K562 (cell line): ENCODE measurements at places on chromosomes 5 and 9. TPM values are rescaled to one million over a fixed set of nuclear protein-coding genes. Genes with fewer than 3 reads are reported as not detected.

DNA sequence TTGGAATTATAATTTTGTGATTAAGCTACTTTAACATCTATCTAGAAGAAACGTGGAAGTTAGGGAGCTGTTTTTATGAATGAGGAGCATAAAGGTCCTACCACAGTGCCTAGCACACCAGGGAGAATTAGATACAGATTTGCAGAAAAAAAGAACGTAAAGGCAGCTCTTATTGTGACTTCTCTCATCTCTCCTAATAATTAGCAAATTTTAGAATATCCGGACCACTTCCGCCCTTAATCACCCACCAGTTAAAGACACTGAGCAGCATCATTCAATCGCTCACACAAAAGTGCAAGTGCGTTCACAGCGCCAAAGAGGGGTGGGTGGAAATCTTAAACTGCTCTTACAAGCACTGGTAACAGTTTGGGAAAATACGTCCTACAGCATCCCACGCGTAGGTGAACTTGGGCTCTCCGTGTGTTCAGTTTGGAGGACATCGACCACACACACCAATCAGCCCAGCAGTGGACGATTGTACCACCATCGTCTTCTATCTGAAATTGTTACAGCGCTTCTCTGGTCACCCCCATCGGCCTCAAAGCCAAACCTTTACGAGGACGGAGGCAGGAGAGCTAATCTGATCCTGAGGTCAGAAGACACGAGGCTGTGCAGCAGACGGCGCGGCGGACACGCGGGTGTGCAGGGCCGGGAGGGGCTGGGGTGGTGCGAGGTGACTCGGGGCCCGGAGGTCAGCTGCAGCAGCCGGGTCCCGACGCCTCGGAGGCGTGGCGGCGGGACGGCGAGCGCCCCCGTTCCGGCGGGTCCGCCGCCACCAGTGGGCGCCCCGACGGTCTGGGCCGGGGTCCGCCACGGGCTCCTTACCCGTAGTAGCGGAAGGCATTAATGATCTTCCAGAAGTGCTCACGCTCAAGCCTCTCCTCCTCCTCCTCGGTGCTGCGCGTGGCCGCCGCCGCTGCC, 646 bp downstream of the CARNMT1 start:
- peak overlapping the region; percentile 63 for H3K4me3 ChIP-seq
- peaks cover 3% of the 10 kb centered on the region; the same call in 2 of the 3 replicates for H3K4me1 ChIP-seq
- H3K36me3 ChIP-seq, result peaks cover 8% of the 10 kb centered on the region; the same call in 1 of the 3 replicates
- H3K27me3 ChIP-seq, result no peaks in the 10 kb centered on the region

DNA sequence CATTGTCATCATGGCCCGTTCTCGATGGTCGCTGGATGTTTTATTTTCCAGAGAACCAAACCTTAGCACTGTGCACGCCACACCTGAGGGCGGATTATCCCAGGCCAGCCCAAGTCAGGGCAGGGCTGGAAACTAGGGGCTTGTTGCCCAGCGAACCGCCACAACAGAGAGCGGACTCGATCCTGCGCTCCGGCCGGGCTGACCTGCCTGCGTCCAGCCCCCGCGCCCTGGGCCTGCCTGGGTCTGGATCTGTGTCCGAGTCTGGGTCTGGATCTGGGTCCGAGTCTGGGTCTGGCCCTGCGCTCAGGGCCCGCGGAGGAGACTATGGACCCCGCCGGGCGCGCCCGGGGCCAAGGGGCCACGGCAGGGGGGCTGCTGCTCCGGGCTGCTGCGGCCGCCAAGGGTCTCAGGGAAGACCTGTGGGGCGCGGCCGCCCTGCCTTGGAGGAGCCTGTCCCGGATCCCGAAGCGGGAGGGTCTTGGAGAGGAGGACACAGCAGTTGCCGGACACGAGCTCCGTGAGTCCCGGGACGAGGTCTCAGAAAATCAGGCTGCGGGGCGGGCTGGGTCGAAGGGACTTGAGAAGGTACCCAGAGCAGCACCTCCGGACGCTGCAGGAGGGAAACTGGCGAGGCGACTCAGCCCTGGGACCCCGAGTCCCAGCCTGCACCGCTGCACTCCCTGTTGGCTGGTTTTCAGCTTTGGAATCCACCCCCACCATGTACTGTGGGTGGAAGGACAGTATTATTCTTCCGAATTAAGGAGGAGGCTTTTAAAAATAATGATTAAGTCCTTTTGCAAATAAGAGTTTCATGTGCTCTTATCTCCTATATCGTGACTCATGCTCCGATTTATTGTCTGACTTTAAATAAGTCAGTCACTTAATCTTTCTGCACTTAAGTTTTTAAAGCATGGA, at the start of gene ANKDD1B:
ANKDD1B (plus strand) TSS at position 143 of the 915 bp plus-strand sequence; CDS start at position 325, 182 bp downstream.
- H3K4me1 ChIP-seq, result peaks cover 25% of the 10 kb centered on the region; the same call in 2 of the 3 replicates
- no peak within 1 kb of the TSS for H3K4me3 ChIP-seq
- no peaks in the 10 kb centered on the region for H3K36me3 ChIP-seq
- no peak within 1 kb of the TSS for H3K27ac ChIP-seq

DNA sequence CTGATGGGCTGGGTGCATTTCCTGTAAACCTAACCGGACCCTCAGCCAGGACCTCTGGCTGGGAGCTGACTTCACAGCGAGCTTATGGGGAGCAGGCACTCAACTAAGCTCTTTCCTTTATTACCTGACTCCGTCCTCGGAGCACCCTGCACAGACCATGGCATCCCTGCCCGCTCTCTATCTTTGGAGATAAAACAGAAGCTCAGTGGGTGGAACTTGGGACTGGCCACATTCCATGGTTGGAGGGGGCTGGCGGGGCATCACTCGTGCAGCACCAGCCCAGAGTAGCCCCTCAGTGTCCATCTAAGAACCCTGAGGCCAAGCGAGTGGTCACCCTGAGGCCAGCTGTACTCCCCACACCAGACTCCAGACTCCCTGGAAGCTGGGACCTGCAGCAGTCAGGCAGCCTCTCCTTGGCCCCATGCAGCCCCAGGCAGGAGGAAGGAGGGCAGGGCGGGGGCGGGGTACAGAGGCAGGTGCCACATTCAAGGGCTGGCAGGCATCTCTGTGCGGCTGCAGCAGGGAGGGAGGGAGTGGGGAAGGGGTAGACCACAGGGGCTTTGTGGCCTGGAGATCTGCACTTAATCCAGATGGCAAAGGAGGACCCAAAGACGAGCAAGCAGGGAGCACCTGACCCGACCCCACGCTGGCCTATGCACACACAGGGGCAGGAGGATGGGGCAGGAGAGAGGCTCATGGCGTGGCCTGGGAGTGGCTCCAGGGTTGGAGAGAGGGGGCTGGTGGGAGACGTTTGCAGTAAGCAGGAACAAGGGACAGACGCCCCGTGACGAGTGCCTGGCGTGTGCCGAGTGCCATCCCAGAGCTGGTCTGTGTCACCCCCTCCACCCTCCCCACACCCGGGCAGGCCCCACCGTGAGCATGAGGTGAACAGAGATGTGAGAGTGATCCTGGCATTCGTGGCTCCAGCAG, 26.1 kb downstream of the GLT6D1 start:
- H3K27ac ChIP-seq, result no peak overlapping the region
- DNase-seq, result peak; percentile 6
- H3K4me3 ChIP-seq, result no peak overlapping the region

DNA sequence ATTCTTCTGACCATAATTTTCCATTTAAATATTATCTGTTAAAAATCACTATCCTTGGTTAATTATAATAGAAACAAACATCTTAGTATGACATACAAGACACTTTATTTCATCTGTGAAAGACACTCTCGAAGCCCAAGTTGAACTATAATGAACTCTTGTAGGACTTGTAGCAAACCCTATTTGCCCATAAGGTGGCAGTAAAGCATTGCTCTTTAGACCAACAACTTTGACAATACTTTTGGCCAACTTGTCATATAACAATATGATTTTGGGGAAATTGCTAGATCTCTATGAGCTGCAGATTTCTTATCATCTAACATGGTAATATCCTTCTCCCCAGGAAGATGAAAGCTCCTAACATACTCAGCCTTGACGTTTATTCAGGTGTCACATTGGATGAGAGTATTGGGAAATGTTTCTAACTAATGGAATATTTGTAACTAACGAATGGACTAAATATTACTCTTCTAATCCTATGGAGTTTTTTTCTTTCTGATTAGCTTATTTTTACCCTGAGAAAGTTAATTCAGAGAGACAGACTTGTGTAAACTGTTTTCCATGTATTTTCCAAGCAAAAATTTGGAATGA, 11.0 kb downstream of the SPINK14 start:
- DNase-seq, result peak; percentile 67
- H3K4me1 ChIP-seq, result no peaks in the 10 kb centered on the region
- H3K27me3 ChIP-seq, result no peaks in the 10 kb centered on the region
- no peak overlapping the region for H3K4me3 ChIP-seq
- H3K27ac ChIP-seq, result no peak overlapping the region

- no peak overlapping the region for H3K4me3 ChIP-seq
- H3K4me1 ChIP-seq, result no peaks in the 10 kb centered on the region
- H3K36me3 ChIP-seq, result no peaks in the 10 kb centered on the region
- H3K27ac ChIP-seq, result no peak overlapping the region
- DNase-seq, result no peak
Observed at GRCh38 chr9:37037503-37038301, 3.6 kb upstream of the PAX5 start.

DNA sequence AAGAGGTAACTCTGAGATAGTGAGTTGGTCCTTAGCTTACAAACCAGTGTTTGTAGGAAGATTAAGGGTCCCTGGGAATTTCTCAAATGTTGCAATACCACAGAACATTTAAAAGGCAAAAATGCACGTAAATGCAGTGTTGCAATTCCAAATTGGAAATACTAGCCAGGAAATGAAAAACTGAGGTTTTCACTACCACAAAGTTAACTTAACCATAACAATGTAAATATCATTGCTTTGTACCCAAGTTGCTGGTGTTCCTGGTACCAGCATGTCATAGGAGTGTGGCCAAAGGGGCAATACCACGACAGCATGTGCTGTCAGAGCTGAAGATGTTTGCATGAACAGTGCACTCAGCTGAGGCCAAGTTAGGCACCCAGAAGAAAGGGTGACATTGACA, 382.9 kb downstream of the GLIS3 start:
- no peak overlapping the region for H3K4me3 ChIP-seq
- no peak for DNase-seq
- no peaks in the 10 kb centered on the region for H3K27me3 ChIP-seq
- H3K27ac ChIP-seq, result no peak overlapping the region
- no peaks in the 10 kb centered on the region for H3K36me3 ChIP-seq

DNA sequence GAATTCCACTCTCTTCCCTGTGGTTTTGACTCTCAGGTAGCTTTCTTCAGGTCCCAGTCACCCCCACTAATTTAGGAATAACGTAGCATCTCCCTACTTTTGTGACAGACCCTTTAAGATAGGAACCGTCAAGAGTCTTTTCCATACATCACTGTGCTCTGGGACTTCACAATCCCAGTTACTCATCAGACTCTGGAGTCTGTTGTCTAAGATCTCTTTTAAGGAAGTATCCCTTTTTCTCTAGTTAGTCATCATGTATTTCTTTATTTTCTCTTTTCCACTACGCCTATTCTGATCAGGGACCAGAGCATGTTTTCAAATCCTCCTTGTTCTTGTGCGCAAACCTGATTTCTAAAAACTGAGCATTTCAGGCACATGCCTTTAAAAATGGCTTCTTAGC, 143.0 kb downstream of the GOLPH3 start:
- H3K4me3 ChIP-seq, result no peak overlapping the region
- peaks cover 32% of the 10 kb centered on the region for H3K27me3 ChIP-seq

DNA sequence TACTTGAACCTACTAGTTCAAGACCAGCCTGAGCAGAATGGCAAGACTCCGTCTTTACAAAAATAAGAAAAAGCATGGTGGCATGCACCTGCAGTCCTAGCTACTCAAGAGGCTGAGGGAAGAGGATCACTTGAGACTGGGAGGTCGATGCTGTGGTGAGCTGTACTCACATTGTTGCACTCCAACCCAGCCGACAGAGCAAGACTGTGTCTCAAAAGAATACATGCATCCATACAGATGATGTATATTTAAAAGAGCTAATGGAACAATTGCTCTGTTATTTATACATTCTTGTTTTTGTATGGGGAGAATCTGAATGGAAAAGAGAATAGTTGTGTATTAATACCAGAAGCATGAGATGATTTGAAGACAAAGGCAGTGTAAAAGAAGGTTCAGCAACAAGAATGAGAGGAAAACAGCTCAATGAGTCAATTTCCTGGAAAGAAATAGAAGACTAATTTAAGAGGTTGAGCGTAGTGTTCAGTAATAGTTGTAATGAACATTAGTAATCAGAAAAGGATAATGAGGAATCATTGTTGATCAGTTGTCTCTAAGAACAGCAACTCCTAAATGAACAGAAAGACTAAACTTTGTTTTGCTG, 1.9 kb upstream of the LRRC70 start:
- no peak overlapping the region for H3K4me3 ChIP-seq
- H3K4me1 ChIP-seq, result no peaks in the 10 kb centered on the region; the same call in 2 of the 3 replicates
- no peak overlapping the region for H3K27ac ChIP-seq
- no peaks in the 10 kb centered on the region for H3K27me3 ChIP-seq
- DNase-seq, result no peak
- H3K36me3 ChIP-seq, result peaks cover 17% of the 10 kb centered on the region; the same call in 2 of the 3 replicates

DNA sequence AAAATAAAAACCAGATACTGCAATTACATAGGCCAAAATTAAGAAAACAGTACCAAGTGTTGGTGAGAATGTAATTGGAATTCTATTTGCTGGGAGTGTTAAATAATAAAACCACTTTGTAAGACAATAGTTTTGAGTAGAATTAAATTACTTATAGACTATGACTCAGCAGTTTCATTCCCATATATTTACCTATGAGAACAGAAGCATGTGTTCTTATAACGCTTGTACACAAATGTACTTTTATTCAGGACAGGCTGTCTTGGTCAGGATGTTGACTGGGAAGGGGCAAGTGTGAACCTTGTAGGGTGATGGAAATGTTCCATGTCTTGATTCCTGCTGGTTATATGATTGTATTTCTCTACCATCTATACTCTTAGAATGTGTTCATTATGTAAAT, 56.3 kb downstream of the ERBIN start:
- peaks cover 8% of the 10 kb centered on the region for H3K36me3 ChIP-seq
- peaks cover 15% of the 10 kb centered on the region for H3K4me1 ChIP-seq
- no peak overlapping the region for H3K4me3 ChIP-seq
- no peak for DNase-seq
- H3K27ac ChIP-seq, result no peak overlapping the region

DNA sequence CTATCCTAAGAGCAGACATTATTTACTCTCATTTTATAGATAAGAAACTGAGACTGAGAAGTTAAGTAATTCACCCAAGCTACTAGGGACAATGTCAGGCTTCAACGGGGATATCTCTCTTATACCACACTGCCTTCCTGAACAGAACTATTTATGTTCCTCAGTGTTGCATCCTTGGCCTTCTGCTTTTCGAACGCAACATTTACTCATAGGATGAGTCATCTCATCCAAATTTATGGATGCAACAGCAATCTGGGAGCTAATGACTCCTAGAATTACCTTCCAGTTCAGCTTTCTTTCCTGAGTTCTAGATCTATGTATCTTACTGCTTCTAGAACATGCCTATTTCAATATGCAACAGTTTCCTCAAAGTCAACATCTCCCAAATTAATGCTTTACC, 103.6 kb upstream of the PAM start:
- H3K4me3 ChIP-seq, result no peak overlapping the region
- H3K36me3 ChIP-seq, result no peaks in the 10 kb centered on the region

Gene ISOC1
- total RNA-seq, result 50.5 and 54.0 TPM in 2 replicates

Gene ZDHHC11
- total RNA-seq, result 2.2 and 2.3 TPM in 2 replicates

Gene AK3
- 35.6 and 36.9 TPM in 2 replicates for total RNA-seq

Gene TIGD6
- total RNA-seq, result 4.3 and 4.4 TPM in 2 replicates
